ENCODE measurements at places on chromosomes 1 and 21.

DNA sequence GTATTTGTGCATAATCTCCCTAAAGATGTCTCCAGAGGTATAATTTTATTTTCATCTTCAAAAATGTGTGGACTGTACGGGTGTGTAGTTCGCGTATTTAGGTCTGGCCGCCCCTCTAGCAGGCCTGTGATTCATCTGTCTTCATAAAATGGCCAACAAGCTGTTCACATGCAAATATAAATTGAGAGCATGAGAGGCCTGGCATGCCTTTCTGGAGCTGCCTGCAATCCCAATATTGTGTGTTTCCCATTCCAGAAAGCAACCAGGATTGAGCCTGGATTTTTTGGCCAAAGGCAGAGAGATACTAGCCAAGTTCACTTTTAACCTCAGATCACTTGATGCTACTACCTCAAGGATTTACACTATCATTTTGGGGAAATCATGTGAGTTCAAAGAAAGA is 197.2 kb downstream of the NFIA start:
- DNase-seq = peak; percentile 80

GRCh38 chr1:165416876-165417275 is 28.1 kb downstream of the RXRG start:
- DNase-seq = no peak

GRCh38 chr1:101846820-101847219 is 149.9 kb downstream of the OLFM3 start:
- no peak for DNase-seq

- DNase-seq = no peak
Measured at GRCh38 chr1:64836802-64837201, 91.9 kb downstream of the RAVER2 start.

GRCh38 chr1:117600966-117601365 is 4.9 kb upstream of the TENT5C start:
- no peak for DNase-seq

DNA sequence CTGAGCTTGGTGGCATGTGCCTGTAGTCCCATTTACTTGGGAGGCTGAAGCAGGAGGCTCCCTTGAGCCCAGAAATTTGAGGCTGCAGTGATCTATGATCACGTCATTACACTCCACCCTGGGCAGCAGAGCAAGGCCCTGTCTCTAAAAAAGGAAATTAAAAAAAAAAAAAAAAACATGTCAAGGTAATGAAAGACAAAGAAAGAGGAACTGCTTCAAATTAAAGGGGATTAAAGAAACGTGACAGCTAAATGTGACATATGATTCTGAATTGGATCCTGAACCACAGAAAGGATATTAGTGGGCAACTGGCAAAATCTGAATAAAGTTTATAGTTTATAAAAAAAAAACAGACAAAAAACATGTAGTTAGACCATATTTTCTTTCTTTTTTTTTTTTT is 3.8 kb upstream of the C2CD4D start:
- no peak for DNase-seq

DNA sequence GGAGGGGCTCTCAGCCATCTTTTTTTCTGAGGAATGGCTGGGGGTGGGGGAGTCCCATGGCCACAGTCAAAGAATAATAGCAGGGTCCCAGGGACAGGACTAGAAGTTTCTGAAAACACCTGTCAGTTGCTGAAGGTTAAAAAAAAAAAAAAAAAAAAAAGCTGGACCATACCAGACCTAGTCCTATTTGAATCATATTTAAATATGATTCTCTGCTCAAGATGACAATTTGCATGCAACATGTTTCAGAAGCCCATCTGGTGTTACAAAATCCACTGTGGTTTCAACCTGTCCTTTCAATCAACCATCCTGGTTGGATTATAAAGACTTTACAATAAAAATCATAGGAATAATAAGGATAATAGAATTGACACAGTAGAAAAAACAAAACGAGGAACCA is 153.7 kb downstream of the TENT5C start:
- no peak for DNase-seq

- DNase-seq = no peak
Measured at GRCh38 chr1:89753761-89754160, 67.1 kb upstream of the LRRC8D start.

- DNase-seq = no peak
Measured at GRCh38 chr1:59266180-59266926, 30.5 kb upstream of the FGGY start.

DNA sequence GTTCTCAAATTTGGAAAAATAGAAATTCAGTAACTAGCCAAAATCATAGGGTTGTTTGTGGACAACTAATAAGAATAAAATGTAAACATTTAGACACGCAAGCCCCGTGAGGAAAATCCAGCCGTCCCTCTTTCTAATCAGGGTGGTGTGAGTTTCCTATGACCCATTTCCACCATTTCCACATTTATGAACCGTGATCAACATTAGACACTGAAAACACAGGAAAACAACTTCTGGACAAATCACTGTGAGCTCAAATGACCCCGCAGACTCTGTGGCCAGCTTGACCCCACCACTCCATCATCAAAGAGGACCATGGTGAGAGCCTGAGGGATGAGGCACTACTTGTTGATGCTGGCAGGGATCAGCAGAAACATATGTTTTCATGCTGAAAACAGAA is 101.0 kb downstream of the SIM2 start:
- no peak for DNase-seq

GRCh38 chr1:30085811-30086770 is 637.3 kb downstream of the MATN1 start:
- DNase-seq = no peak

- DNase-seq = no peak
Measured at GRCh38 chr21:32096411-32096810, 182.4 kb downstream of the MIS18A start.

DNA sequence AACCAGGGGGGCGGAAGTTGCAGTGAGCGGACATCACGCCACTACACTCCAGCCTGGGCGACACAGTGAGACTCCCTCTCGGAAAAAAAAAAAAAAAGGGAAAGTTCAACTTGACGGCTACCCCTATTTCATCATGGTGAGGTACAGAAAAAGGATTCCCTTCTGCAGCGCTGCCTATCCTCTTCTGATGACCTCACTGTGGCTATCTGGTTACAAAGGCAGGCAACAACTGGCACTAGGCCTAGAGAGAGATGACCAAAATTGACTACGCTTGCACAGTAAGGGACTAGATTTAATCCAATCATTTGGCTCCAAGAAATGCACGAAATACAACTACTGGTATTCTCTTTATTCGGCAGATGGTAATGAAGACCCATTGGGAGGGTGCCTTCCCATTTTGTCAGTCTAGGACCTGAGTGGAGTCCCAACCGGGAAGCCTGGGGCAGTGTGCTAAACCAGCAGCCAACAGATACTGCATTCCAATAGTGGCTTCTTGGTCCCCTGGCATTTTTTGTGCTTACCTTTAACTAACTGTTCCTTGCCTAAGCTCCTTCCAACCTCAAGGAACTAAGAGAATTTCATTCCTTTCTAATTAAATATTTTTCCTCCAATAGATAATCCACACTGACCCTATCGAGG is 36.6 kb downstream of the ITPKB start:
- no peak for DNase-seq

DNA sequence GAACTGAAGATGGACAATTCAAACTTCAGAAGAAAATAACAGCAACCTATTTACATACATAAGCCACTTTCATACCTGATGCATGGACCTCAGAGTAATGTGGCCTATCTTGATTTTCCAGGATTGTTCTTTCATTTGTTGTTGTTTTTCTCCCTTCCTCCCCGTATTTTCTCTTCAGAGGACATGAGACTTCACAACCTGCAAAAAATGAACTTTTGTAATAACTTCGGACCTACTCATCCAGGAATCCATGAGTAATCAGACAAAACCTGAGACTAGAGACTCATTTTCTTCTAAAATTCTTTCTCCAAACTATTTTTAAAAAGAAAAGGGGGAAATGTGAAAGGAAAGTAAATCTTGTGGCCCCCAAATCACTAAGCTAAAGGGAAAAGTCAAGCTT is 17.6 kb upstream of the PLA2G5 start:
- no peak for DNase-seq

GRCh38 chr1:165542647-165543046 is 1.2 kb upstream of the LRRC52 start:
- DNase-seq = no peak

DNA sequence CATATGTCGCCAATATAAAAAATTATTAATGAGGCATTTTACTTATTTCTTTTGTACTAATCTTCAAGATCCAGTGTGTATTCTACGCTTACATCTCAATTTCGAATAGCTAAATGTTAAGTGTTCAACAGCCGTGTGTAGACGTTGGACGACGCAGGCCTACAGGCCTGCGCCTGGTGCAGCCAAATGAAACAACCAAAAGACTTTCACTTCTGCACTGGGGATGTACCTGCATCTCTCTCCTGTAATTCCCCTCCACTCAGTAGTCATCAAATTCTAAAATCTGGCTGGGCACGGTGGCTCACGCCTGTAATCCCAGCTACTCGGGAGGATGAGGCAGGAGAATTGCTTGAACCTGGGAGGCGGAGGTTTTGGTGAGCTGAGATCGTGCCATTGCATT is 76.8 kb upstream of the HNRNPU start:
- DNase-seq = no peak

DNA sequence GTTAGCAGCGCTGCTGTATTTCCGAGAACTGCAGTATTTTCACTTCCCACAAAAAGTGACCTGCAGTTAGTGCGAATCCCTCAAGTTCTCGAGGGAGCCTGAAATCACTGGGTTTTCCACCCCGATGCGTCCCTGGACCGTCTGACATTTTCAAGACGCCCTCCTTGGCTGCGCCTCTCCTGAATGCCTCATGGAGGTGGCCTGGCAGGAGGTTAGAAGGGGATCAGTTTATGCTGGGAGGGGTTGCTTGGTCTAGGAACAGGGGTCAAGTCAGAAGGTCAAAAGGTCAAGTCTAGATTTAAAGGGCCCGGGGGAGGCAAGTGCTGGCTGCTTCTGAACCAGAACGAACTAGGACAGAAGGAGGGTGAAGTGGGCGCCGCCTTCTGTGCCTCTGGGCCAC is 176.8 kb downstream of the PRDM16 start:
- DNase-seq = no peak

- no peak for DNase-seq
Measured at GRCh38 chr1:245512980-245513578, 358.3 kb downstream of the KIF26B start.

DNA sequence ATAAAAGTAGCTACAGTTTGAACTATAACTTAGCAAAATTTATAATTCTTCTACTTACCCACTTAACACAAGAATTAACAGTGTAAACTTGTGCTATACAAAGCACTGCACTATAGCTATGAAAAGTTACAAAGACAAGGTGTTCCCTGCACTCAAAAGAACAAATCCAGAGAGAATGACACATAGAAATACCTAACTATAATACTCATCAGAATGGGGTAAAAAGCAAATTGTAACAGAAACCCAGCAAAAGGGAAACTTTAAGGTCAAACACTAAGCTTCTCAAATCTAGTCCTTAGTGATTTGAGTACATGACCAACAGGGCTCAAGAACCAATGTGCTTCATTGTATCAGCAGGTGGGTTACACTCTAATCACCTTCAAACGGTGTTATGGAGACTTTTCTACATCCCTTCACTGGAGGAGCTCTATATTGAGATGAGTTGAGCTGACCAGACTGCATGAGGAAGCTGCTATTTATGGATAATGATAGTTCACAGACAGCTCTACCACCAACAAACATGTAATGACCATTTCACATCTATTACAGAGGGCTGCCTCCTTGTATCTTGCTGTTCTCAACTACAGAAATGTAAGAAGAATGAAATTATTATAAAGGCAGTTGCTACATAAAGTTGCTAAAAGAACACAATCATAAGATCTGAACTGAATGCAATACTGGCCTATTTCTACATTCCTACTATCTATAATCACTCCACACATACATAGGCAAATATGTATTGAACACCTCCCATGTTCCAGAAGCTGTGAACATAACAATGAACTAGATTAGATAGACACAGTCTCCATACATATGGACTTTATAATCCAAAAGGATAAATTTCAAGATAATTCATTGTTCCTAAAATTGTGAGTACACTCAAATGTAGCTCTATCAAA is 47.6 kb downstream of the PIK3R3 start:
- DNase-seq = no peak

DNA sequence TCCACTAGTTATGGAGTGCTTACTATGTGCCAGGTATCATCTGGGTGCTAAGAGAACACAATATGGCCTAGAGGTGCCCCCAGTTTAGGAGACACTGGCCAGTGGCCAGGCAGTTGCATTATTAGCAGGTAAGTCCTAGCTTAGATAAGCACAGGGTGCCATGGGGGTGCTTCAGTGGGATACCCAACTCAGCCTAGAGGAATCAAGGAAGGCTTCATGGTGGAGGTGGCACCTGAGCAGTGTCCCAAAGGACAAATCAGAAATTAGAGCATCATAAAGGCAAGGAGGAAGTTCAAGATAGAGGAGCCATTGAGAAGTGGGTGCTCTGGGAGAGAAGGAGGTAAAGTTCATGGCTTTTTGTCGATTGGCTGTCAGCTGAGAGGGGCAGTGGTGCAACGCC is 31.9 kb upstream of the PKP1 start:
- no peak for DNase-seq

DNA sequence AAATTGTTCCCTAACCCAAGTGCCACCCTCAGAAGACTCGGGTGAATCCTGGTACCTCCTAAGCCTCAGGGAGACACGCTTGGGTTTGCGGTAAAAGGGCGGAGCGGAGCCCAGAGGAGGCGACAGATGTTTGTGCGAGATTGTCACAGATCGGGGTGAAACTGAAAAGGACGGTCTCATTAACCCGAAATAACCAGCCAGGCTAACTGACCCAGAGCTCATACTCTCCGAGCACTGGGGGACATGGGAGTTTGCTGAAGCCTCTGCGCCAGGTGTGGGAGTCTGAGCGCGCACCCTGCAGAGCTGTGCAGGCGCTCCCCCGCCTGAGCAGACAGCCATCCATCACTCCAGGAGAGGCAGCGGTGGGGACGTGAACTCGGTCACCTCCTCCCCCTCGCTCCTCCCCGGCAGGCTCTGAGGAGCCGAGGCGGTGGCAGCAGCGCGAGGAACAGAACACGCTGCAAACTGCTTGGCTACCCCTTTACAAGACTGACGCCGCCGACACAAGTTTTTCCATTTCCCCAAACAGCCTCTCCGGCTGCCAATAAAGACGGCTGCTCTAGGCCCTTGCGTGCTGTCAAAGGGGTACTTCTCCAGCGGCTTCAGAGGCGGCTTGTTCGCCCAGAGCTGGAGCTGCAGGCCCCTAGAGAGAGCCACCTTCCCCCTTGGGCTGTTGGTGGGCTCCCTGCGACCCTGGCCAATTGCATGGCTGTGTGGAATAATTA is 43.5 kb downstream of the RRAGC start:
- no peak for DNase-seq

GRCh38 chr1:41672173-41672572 is 187.7 kb upstream of the EDN2 start:
- DNase-seq = no peak

DNA sequence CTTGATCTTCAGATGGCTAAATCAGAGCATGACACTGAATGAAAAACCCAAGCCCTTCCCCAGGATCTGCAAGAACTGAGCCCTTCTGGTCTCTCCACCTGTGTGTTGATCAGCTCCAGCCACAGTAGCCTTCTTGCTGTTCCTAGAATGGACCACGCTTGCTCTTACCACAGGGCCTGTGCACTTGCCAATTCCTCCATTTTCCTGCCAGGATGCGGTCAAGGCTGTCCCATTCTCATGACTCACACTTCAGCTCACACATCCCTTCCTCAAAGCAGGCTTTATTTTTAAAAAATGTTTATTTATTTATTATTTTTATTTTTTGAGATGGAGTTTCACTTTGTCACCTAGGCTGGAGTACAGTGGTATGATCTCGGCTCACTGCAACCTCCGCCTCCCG is 43.6 kb upstream of the GRHL3 start:
- no peak for DNase-seq
